Aortic smooth muscle cell (primary cell): ENCODE measurements at places on chromosomes 6 and 20. TPM values are rescaled to one million over a fixed set of nuclear protein-coding genes. Genes with fewer than 3 reads are reported as not detected.

TREML4 gene
- not detected in 2 replicates for total RNA-seq

ASF1A gene
- total RNA-seq, result 13.5 and 16.8 TPM in 2 replicates

ELOVL5 gene
- total RNA-seq, result 71.9 and 93.9 TPM in 2 replicates

TCP11 gene
- total RNA-seq, result 0.13 and 0.25 TPM in 2 replicates

SLC4A11 gene
- 0.12 and 0.26 TPM in 2 replicates for total RNA-seq

FLRT3 gene
- under 0.01 and 0.06 TPM in 2 replicates for total RNA-seq

PTCHD4 gene
- total RNA-seq, result 0.62 and 1.2 TPM in 2 replicates

GGTLC1 gene
- total RNA-seq, result not detected in 2 replicates

HLA-DRA gene
- 0.53 TPM in 1 of 2 replicates, not detected in the other for total RNA-seq

SPATA25 gene
- total RNA-seq, result 1.4 and 1.5 TPM in 2 replicates

SAMD10 gene
- total RNA-seq, result 1.2 and 1.4 TPM in 2 replicates

NKX2-4 gene
- not detected in 2 replicates for total RNA-seq

ATRN gene
- 41.1 and 48.4 TPM in 2 replicates for total RNA-seq

UNC5CL gene
- under 0.01 TPM in 1 of 2 replicates, not detected in the other for total RNA-seq

RAB44 gene
- under 0.01 TPM in 1 of 2 replicates, not detected in the other for total RNA-seq

C2 gene
- 2.8 and 4.3 TPM in 2 replicates for total RNA-seq

ARFGEF2 gene
- 48.5 and 50.1 TPM in 2 replicates for total RNA-seq
